H4 (cell line): ENCODE measurements at places on chromosomes 1 and 21. TPM values are rescaled to one million over a fixed set of nuclear protein-coding genes. Genes with fewer than 3 reads are reported as not detected.

DNA sequence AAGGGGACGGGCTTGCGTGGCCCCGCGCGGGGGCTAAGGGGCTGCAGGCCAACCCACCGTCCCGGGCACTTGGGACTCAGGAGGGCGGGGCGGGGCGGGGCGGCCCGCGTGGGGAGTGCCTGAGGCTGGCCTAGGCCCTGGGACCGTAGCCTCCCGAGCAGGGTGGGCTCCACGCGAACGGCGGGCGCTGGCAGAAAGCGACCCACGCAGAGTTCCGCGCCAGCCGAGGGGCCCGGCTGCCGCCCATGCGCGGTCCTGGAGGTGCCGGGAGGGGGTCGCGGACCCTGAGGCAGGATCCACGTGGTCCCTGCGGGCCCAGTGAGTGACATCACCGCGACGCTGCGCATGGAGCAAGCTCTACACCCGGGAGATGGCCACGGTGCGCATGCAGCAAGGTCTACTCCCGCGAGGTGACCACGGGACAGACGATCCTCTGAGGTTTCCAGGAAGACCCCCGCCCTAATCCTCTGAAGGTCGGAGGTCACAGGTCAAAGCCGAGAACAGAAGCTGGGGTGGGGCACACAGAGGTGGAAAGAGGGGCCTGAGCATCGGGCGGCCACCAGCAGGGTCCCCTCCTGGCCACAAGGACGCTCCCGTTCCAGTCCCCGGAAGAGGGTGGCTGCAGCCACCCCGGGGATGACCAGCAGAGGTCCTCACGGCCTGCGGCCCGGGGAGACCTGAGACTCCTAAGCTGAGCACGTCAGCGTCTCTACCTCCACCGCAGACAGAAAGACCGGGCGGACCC lies 13.5 kb upstream of the SLC19A1 start:
- DNase-seq, result peak; percentile 78

DNA sequence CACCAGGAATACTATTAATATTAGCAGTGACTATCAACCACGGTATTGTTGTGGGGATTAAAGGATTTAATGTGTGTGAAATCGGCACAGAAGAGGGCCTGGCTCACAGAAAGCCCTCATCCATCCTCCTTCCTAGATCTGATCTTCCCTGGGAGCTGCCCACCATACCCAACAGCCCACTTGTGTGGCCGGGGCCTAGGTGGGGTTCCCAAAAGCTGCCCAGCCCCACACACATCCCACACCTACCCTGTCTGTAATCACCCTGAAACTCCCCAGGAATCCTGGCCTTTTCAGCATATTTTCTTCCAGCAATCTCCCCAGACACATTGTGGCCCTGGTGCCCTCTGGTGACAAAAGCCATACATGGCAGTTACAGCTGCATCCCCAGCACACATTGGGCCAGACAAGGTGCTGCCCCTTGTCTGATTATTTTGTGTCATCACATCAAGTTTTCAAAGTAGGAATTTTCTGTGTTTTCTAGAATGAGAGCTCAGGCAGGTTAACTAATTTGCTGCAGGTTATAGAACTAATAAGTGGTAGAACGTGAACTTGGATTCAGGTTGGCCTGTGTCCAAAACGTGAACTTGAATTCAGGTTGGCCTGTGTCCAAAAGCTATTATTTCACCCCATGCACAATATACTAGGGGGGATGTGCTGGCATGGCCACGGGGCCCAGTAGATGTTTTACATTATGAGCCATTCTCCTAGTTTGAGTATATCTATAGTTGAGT lies 5.3 kb upstream of the SLC6A9 start:
- peak; percentile 82 for DNase-seq

- DNase-seq, result no peak
Observed at GRCh38 chr1:2258996-2259395, 30.9 kb downstream of the SKI start.

Gene SPAG17
- total RNA-seq, result 0.10 and 0.45 TPM in 2 replicates

DNA sequence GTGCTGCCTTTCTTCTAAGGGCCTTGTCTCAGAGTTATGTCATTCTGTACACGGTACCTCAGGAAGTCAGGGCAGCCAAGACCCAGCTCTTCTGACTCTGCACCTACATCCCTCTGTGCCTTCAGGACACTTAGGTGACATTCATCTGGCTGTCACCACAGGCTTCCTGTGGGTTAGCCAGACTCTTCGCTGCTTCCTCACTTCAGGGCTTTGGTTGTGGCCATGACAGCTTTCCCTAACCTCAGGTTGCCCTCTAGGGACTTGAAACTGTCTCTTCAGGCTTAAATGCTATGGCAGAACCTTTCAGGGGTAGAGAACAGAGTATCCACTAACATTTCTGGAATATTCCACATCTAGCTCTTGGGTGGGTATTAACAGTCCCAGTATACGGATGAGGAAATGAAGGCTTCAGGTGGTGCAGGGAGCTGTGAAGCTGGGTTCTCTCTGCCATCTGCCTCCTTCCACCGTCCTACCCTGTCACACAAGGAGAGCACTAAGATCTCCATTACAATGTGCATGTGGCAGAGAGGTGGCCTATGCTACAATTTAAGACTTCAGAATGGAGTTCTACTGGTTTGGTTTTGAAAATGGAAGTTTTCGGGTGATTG lies 9.9 kb downstream of the TSSK3 start:
- DNase-seq, result no peak

DNA sequence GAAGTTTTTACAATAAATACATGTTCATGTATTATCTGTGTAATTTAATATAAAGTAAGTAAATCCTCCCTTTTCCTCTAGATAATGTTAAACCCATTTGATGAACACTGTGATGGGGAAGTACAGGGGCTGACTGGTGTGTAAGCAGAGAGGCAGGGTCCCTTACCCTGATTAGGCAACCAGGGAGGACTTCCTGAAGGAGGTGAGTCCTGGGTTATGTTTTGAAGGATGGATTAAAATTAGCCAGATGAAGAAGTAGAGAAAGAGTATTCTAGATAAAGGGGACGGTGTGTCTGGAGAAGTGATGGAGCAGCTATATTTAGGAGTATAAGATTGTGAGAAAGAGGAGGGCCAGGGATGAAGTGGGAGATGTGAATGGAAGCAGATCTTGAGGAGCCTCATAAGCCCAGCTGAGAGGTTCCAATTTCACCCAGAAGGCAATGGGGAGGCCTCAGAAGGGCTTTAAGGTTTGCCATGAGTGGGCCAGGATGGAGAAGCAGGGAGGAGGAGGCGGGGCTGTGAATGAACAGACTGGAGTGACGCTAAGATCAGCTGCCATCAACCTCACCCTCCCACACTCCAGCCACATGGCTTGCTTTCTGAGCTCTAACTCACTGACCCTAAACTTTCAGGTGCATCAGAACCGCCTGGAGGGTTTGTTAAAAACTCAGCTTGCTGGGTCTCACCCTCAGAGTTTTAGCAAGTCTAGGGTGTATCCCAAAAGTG lies 30.9 kb upstream of the ID3 start:
- DNase-seq, result no peak

GRCh38 chr1:198858033-198858432 lies 219.2 kb downstream of the PTPRC start:
- DNase-seq, result no peak

DNA sequence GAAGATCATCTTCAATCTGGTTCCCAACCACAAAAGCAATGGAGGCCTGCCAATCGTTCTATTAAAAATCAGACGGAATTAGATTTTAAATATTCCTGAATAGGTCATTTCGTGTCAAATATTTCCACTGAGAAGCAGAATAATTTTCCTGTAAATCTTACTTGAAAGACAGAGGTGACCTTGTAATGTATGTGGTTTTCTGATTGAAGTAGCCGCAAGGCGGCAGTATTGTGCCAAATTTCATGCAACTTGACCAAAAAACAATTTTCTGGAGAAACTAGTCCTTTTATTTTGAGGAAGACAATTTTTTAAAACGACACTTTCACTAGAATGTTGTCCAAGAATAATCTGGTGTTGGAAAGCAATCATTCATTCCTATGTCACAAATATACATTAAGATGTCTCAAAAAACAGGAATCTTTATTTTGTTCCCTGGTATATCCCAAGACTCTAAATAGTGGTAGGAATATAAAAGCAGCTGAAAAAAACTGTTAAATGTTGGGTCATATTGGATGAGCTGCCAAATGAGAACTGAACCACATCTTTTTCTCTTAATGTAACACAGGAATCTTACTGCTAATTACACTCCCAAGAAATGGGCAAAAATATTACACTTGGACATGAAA lies 33.6 kb downstream of the SPAG17 start:
- DNase-seq, result peak; percentile 60

Gene PRELP
- total RNA-seq, result not detected in 2 replicates

Gene KCNJ9
- not detected in 2 replicates for total RNA-seq

- no peak for DNase-seq
Observed at GRCh38 chr1:195520757-195521156, 1087.5 kb downstream of the KCNT2 start.

Gene IGFN1
- 0.14 TPM in 1 of 2 replicates, not detected in the other for total RNA-seq

- no peak for DNase-seq
Observed at GRCh38 chr1:27331426-27331825, 9.5 kb downstream of the TMEM222 start.

DNA sequence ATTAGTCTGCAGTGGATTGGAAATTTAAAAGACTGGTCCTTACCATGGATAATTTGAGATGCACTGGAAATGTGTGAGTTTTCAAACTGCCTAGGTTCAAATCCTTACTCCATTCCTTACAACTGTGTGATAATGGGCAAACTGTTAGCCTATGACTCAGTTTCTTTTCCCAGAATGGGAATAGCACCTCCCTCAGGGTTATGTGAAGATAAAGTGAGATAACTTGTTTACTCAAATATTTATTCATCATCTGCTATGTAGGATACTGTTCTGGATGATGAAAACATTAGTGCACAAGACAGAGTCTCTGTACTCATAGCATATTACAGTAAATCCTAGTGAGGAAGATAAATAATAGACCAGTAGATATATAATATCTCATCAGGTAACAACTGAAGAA lies 28.6 kb downstream of the LRIG2 start:
- DNase-seq, result no peak

GRCh38 chr1:67061266-67061665 lies 7.3 kb upstream of the SLC35D1 start:
- no peak for DNase-seq

GRCh38 chr21:33839806-33840205 lies 75.8 kb downstream of the ATP5PO start:
- no peak for DNase-seq

Gene DNAJC28
- total RNA-seq, result 1.2 and 3.1 TPM in 2 replicates

- DNase-seq, result no peak
Observed at GRCh38 chr1:184865831-184866230, 108.5 kb downstream of the NIBAN1 start.

GRCh38 chr1:38291906-38292521 lies 245.4 kb upstream of the POU3F1 start:
- DNase-seq, result no peak

Gene OPRD1
- not detected in 2 replicates for total RNA-seq

Gene CENPF
- 37.8 and 65.5 TPM in 2 replicates for total RNA-seq

DNA sequence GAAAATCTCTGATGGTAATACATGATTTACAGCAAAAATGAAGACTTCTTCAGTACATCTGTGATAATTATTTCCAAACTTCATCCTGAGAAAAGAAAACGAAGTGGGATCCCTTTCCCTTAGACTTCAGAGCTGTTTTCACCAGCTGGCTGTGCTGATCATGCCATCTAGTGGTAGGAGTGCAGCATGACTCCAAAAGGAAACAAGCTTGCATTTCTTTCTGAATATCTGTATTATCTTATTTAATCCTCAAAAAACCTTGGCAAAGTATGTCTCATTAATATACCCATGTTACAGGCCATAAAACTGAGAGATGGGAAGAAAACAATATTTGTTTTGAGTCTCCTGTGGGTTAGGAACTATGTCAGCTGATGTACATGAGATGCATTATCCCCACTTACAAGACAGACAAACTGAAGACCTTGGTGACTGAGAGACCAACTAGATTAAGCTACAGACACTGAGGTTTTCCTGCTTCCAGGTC lies 9.8 kb upstream of the GJA8 start:
- DNase-seq, result peak; percentile 55

Gene NPL
- total RNA-seq, result 2.5 and 4.0 TPM in 2 replicates

- DNase-seq, result no peak
Observed at GRCh38 chr21:45064091-45064490, 10.3 kb upstream of the ADARB1 start.

DNA sequence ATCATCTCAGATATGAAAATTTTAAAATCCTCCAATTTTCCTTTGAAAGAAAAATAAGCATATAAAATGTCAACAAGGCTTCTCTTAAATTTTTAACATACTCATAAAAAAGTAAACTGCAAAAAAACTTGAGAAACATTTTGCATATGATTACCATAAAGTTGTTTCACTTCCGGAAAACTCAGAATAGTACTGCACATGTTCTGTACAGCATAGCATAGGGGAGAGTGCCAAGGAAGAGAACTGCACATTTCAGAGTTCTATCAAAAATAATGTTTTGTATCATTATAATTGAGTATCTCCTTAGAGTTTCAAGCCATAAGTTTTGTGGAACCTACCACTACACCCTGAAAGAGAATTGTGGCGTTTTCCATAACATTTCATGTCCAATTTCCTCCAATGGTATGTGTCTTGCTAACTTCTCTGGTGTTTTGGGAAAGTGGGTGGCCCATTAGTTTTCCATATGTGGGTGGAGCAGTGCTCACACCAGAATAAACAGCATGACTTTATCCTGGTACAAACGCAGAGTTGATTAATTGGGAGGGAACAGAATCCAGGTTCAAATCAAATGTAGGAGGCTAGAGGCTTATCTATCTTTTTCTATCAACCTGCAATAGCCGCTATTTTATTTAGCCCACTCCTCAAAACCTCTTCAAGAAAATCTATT lies 430.9 kb downstream of the LMO4 start:
- no peak for DNase-seq

- DNase-seq, result peak; percentile 34
Observed at GRCh38 chr1:191993549-191993948, 164.7 kb upstream of the RGS18 start.

DNA sequence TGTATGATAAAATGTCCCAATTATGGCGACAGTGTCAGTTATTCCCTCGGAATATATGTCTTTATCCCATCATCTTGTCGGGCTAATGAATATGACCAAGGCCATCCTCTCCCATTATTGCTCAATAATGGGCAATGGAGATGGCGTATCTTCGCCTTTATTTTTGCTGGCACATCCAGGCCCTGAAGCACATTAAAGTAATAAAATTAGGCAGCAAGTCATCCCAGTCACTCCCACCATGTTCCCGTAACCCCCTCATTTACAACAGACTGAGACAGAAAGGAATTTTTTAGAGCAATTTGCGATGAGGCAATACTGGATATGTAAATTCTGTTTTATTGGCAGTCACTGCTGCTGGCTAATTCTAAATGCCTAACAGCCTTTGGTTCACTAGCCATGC lies 35.3 kb downstream of the CLIC6 start:
- DNase-seq, result no peak

Gene ADGRL4
- total RNA-seq, result not detected in 2 replicates

Gene LCE1E
- total RNA-seq, result not detected in 2 replicates
